ENCODE measurements at places on chromosomes 7 and 10.

DNA sequence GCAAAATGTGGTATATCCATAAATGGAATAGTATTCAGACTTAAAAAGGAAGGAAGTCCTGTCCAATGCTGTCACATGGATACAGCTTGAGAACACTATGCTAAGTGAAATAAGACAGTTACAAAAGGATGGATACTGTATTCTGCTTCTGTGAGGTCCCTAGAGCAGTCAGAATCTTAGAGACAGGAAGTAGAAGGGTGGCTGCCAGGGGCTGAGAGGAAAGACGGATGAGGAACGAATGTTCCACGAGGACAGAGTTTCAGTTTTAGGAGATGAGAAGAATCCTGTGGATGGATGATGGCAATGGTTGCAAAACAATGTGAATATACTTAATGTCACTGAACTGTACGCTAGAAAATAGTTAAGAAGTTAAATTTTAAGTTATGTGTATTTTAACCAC is 3.8 kb downstream of the PRKCQ start:
- no peak for DNase-seq

DNA sequence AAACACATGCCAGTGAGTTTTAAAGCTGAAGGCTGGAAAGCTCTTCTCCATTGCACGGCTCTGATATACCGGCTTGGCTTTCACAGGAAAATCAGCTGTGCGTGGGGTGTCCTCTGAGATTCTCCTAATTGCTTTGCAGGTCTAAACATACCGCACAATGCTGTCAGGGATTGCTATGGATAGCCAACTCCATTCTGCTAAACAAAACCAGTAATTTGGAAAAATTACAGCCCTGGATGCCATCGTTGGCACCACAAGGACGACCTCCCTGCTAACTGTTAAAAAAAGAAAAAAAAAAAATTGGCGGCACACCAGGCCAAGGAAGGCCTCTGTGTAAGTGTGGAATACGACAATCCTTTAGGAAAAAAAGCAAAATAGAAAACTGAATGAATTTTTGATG is 118.6 kb upstream of the ADARB2 start:
- DNase-seq: no peak

DNA sequence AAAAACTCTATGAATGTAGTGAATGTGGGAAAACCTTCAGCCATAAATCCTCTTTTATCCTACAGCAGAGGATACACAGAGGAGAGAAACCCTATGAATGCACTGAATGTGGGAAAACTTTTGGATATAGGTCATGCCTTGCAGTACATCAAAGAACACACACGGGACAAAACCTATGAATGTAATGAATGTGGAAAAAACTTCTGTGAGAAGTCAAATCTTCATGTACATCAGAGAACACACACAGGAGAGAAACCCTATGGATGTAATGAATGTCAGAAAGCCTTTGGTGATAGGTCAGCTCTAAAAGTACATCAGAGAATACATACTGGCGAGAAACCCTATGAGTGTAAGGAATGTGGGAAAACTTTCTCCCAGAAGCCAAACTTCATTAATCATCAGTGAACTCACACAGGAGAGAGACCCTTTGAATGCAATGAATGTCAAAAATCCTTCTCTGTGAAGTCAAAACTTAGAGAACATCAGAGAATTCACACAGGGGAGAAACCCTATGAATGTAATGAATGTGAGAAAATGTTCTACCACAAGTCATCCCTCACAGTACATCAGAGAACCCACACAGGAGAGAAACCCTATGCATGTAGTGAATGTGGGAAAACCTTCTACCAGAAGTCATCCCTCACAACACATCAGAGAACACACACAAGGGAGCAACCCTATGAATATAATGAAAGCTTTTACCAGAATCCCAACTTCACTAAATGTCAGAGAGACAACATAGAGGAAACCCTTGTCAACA is 45.6 kb downstream of the ZNF487 start:
- no peak for DNase-seq

- no peak for DNase-seq
Observed at GRCh38 chr10:7417103-7417623, 6.3 kb upstream of the SFMBT2 start.

GRCh38 chr7:2512179-2512661 is 7.4 kb upstream of the LFNG start:
- DNase-seq: no peak

Measured in NCI-H2029 (cell line).